ENCODE measurements at places on chromosomes 3 and 15.

GRCh38 chr3:105788593-105788992, 80.2 kb downstream of the CBLB start:
- DNase-seq = no peak

- DNase-seq = no peak
These were observed 344.3 kb upstream of the TBL1XR1 start for GRCh38 chr3:177541541-177541940.

DNA sequence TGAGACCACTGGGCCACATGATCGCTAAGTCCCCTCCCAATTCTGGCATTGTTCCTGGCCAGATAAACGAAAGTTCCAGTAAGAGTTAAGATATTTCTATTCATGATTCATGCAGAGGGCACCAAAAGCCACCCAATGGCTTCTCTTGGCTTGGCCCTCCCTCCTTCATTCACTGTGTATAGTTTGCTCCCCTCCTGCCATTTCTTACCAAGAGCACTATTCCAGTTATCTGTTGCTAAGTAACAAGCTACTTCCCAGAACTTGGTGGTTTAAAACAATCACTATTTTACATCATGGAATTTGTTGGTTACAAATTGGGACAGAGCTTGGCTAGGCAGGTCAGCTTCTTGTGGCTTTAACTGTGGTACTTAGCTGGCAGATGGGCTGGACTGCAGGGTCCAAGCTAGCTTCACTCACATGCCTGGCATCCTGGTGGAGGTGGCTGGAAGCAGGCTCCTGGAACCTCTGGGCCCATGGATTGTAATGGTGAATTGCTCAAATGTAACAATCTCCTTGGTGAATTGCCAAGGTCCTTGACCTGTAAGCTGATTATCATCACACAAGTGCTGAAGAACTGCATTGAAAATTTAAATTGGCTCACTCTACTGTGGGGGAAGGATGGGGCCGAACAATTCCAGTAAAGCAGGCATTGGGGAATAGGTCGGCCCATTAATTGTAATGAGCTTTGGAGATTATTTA, 16.6 kb downstream of the EAF1 start:
- DNase-seq = no peak

DNA sequence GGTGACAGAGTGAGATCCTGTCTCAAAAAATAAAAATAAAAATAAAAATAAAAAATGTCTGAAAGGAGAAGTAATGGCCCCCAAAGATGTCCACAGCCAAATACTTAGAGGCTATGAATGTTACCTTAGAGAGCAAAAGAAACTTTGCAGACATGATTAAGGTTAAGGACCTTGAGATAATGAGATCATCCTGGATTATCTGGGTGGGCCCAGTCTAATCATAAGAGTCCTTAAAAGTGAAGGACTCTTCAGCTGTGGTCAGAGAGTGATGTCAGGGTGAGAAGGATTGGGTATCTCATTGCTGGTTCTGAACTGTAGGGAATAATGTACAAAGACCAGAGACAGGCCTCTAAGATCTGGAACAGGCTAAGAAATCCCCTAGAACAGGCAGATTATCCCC, 84.9 kb upstream of the POU1F1 start:
- no peak for DNase-seq
